ENCODE measurements at places on chromosomes 1 and 21.

GRCh38 chr1:72282271-72283021 lies at the start of gene NEGR1:
TSS of gene NEGR1 (minus strand) at chr1:72282539.
- DNase-seq, result peak; percentile 66

DNA sequence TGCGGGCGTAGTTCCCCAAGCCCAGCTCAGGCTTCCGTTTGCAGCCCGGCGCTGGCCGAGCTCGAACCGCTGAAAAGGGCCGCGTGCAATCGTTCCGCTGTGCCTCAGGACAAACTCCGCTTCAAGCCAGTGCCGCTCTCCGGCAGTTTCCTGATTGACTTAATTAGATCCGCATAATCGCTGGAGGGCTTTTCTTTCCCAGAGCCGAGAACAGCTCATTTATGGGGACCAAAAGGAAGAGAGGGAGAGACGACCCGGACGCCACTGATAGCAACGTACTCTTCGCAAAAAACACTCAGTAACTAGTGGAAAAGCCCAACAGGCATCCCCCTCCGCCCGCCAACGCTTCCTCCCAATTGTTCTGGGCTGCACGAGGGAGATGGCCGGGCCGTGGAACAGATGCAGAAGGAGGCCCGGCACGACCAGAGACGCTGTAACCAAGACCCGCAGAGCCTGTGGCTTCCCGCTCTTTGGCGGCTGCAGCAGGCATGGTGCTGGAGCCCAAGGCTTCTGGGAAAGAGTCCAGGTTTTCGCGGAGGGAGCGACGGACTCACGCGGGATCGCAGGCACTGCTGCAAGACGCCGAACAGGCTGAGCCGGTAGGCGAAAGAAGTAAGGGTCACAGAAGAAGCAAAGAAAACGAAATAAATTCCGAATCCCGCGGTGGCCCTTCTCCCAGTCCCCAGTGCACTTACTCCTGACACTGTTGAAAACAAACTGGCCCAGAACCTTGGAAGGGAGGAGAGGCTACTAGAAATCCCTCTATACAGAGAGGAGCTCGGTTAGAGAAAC lies 3.6 kb upstream of the FOXD2 start:
- peak; percentile 28 for DNase-seq

GRCh38 chr1:79738101-79738500 lies 731.6 kb upstream of the ADGRL4 start:
- no peak for DNase-seq

DNA sequence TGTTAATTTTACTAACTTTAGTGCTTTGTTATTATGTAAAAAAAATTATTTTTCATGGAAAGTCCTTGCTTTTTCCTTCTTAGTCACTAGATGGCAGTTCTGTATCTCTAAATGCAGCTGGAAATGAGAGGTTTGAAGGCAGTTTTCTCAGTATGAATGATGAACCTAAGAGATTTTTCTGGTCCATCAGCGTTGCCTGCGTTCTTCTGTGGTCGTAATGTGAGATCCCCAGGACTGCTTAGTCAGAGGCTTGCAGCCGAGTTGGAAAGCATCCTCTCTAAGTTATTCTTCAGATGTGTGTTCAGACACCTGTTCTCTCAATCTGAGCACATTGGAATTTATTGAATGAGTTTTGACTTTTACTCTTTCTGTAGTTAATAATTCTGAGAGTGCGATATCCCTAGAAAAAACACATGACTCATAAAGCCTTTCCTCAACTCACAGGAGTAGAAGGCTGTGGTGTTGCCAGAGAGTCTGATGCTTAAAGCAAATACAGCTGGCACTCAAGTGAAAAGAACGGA lies 99.3 kb downstream of the FMN2 start:
- peak; percentile 85 for DNase-seq

- DNase-seq, result no peak
These were observed 8.6 kb downstream of the EDEM3 start for GRCh38 chr1:184745929-184746638.

DNA sequence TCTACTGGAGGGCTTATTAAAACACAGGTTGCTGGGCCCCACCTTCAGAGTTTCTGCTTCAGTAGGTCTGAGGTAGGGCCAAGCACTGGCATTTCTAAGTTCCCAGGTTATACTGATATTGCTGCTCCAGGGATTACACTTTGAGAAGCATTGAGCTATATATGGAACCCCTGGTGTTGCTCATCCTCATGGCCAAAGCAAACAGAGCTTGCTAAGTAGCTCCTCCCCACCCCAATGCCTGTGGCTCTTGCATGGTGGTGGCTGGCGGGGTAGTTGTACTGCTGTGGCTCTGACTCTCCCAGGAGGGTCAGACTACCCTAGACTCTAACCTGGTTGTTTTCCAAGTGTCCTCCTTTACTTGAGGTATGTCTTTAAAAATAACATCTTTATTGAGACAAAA lies 143.6 kb downstream of the SPATA46 start:
- peak; percentile 39 for DNase-seq

DNA sequence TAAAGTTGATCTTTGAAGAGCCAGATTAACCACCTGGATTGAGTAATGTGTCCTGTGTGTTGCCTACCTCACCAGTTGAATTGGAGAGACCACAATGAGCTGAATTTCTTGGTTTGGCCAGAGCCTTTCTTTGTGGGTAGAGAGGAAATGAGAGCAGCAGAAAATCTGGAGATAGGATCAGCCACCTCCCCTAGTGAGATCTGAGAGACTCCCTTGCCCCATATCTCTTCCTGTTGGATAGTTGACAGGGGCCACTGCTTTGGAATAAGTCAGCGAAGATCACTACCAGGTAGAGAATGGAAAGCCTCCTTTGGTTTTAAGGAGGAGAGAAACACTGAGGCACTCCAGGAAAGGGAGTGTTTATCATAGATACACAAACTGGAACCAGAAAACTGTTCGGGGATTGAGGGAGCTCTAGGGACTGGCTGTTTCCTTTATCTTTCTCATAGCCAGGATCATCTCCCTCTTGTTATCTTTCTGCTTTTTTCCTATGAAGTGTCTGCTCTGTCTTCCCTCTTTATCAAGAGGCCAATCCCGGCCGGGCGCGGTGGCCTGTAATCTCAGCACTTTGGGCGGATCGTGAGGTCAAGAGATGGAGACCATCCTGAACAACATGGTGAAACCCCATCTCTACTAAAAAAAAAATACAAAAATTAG lies 21.3 kb upstream of the ZNF326 start:
- DNase-seq, result no peak

DNA sequence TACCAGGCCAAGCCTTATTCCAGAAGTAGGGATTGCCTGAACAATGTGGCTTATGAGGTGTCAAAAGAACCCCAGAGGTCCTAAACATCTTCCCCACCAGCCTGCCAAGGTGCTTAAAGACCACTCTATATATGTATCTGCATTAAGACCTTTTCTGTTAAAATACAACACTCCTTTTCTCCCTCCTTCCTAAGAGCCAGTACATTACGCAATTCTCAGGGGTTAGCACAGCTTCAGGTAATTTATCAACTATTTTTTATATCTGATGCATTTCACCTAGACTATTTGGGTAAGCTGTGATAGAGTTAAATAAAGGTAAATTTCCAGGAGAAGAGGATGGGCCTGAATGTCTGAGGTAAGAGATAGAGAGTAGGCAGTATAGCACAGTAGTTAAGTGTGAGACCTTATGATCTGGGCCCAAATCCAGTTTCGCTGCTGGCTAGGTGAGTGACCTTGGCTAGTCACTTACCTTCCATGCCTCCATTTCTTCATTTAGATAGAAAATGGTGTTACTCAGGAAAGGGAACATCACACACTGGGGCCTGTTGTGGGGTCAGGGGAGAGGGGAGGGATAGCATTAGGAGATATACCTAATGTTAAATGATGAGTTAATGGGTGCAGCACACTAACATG lies 5.1 kb upstream of the CCN1 start:
- DNase-seq, result peak; percentile 41

GRCh38 chr1:206489980-206490770 lies 17.2 kb upstream of the RASSF5 start:
- peak; percentile 46 for DNase-seq

GRCh38 chr1:110383251-110383990 lies 7.4 kb downstream of the SLC16A4 start:
- DNase-seq, result no peak

GRCh38 chr21:42518215-42518614 lies 4.6 kb downstream of the SLC37A1 start:
- peak; percentile 61 for DNase-seq

DNA sequence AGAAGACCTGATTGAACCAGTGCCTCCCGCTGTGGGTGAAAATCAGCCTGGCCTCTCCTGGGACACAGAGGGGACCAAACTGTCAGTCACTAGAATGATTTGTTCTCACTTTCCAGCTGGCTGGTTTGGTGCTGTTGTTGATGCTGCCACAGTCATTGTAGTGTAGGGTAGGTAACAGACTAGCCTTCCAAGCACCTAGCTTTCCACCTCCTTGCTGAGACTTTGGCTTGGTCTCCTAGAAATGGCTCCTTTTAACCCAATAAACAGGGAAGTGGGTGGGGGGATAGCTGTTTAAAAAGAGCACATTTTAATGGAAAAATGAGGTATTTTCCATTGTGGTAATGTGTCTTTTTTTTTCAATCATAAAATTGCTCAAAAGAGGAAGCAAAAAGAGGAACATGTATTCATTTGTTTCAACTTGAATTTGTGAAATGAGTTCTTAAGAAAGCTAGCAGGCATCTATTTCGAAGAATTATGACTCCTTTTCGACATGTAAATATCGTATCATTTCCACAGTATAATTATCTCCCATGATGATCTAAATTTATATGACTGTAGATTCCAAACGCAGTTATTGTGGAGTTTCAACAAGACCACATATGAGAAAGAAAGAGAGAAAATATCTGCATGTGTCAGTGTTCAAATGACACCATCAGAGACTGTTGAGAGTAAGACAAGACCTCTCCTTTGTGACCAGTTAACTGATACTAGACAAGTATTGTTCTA lies 190.1 kb downstream of the HLX start:
- DNase-seq, result no peak

DNA sequence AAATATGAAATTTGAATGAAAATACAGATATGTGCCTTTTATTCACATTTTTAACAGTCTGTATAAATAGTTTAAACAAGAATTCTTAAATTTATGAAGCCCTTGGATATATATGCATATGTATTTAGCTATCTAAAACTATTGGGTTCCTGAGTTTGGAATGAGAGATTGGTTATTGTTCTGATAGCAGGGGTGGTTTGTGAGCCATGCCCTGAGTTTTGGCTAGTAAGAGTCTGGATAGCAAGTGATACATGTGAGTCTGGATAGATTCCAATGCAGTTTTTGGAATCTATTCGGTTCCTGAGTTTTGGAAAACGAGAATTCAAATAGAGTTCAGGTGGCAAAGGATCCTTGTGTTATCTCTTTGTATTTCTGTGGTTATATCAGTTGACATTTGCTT lies 2.8 kb downstream of the MAN1A2 start:
- no peak for DNase-seq

GRCh38 chr1:54791880-54792522 lies 9.1 kb downstream of the TTC22 start:
- peak; percentile 65 for DNase-seq

- DNase-seq, result no peak
These were observed 1686.2 kb downstream of the PLA2G4A start for GRCh38 chr1:188514917-188515316.

DNA sequence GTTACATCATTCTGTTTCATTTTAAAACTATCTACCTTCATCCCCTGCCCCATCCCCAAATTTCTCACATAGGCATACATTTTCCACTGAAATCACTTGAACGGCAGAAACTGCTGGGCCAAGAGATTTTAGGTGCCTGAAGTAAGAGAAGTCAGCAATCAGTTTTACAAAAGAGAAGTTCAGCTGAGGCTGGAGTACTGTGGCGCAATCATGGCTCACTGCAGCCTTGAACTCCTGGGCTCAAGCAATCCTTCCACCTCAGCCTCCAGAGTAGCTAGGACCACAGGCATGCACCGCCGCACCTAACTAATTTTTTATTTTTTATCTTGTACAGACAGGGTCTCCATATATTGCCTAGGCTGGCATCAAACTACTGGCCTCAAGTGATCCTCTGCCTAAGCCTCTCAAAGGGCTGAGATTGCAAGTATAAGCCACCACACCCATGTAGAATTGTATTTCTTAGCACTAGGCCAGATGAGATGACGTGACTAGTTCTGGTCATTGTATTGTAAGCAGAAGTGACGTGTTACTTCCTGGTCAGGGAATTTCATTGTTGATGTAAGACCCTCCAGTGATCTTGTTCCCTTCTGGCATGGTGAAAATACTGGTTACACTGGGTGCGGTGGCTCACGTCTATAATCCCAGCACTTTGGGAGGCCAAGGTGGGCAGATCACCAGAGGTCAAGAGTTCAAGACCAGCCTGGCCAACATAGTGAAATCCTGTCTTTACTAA lies 7.1 kb downstream of the BECN2 start:
- DNase-seq, result no peak

DNA sequence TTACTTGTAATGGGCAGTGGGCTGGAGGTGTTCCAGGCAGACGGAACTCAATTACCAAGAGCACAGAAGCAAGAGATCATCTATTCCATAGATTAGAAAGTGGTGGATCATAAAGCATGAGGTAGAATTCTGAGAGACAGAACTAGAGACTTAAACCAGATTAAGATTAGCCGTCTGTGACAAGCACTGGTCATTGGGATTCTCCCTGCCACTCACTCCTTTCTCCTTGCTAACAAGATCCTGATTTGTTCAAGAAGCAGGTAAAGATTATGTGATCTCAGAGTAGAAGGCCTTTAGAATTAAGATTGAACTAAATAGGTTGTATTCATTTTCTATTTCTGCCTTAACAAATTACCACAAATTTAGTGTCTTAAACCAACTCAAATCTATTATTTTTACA lies 1.5 kb upstream of the HSPA13 start:
- no peak for DNase-seq

- no peak for DNase-seq
These were observed 355.4 kb downstream of the KIF26B start for GRCh38 chr1:245510144-245510543.

GRCh38 chr1:33314416-33314815 lies 6.5 kb downstream of the A3GALT2 start:
- DNase-seq, result no peak

GRCh38 chr1:197664391-197664790 lies 110.9 kb downstream of the DENND1B start:
- no peak for DNase-seq

- DNase-seq, result peak; percentile 47
These were observed 53.8 kb downstream of the MACF1 start for GRCh38 chr1:39258146-39258924.

DNA sequence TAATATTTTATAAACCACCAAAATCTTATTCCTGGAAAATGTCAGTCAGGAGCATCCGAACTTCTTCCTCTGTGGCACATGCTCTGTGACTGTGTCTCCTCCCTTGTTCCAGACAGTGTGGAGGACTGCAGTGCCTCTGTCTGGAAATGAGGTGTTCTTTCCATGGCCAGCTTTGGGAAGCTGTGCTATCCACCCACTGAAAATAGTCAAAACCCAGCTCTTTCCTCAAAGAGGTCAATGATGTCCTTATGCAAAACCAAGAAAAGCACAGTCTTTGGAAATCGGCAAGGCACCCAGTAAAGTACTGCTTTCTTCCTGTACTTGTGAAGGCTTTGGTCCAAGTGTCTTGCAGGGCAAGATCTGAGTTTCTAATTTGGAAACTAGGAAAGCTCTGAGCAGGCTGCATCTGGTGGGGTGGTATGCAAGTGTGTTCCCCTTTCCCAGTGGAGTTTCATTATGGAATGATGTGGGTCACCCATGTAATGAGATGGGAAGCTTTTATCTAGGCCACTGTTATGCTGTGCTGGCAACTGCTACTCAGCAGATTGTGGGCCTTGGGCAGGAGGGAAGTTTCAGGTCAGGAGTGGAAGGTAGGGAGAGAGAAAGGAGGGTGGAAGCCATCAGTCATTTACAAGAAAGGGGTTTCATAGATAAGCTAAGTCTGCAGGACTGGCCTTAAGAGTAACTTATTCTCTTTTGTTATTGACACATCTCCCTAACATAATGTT lies 6.0 kb downstream of the KIAA0040 start:
- no peak for DNase-seq

Measured in renal cortical epithelial cell (primary cell).